ENCODE measurements at places on chromosomes 4 and X.

- no peak for DNase-seq
Measured at GRCh38 chr4:61248705-61249104, 48.6 kb downstream of the ADGRL3 start.

DNA sequence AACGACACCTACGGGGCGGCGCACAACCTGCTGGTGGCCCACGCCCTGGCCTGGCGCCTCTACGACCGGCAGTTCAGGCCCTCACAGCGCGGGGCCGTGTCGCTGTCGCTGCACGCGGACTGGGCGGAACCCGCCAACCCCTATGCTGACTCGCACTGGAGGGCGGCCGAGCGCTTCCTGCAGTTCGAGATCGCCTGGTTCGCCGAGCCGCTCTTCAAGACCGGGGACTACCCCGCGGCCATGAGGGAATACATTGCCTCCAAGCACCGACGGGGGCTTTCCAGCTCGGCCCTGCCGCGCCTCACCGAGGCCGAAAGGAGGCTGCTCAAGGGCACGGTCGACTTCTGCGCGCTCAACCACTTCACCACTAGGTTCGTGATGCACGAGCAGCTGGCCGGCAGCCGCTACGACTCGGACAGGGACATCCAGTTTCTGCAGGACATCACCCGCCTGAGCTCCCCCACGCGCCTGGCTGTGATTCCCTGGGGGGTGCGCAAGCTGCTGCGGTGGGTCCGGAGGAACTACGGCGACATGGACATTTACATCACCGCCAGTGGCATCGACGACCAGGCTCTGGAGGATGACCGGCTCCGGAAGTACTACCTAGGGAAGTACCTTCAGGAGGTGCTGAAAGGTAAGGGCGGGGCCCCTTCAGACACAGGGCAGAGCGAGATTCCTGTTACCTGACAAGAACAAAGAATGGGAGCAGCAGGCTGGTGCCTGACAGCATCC is 11.7 kb downstream of the RPL9 start:
- no peak for DNase-seq

- DNase-seq, result no peak
Measured at GRCh38 chrX:13966071-13966792, 63.5 kb downstream of the GEMIN8 start.

- DNase-seq, result no peak
Measured at GRCh38 chr4:77615153-77615552, 9.5 kb downstream of the CXCL13 start.

DNA sequence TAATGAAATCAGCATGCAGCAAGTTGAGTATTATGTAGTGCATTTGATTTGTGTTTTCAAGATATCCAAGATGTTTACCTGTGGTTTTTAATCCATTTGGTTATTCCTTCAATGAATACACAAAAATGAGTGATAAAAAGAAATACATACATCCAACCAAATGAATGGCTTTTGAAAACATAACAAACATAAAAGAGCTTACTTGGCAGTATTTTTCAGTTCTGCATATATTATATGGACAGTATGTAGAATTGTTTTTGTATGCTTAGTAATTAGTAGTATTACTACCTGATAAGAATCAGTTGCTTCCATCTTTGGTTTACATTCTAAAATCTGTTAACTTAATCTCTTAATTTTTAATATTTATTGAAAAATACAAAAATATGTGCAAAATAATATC is 908.9 kb upstream of the AGA start:
- no peak for DNase-seq

- DNase-seq, result no peak
Measured at GRCh38 chrX:7083468-7084396, 63.8 kb upstream of the STS start.

DNA sequence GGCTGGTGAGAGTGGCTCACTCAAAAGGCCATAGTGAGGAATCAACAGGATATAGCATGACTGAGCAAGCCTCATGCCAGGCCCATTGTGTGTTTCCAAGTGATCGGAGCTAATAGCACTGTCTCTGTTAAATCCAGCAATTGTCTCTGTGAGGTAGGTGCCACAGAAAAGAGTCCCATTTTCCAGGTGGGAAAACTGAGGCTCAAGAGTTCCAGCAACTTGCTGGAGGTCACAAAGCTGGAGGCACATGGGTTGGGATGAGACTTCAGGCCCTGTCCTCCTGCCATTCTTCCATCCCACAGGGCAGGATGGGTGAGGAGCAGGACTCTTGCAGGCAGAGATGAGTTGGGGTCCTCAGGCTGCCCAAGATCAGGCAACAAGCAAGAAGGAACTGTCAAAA is 1.1 kb upstream of the CYTL1 start:
- no peak for DNase-seq

DNA sequence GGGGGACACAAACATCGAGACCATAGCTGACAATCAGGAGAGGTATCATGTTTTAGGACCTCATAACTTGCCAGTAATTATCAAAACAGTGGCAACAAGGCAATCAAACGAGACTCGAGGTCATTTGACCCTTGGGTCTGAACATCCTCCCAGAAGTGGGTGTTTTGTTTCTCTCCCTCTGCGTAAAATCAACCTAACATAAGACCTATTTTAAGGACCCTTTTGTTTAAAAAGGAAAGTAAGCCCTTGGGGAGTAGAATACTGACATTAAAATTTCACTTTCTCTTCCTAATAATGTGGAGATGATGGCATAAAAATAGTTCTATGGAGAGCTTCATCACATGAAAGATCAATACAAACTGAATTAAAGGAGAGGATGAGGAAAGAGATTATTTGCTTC is 106.2 kb upstream of the PUDP start:
- DNase-seq, result no peak

DNA sequence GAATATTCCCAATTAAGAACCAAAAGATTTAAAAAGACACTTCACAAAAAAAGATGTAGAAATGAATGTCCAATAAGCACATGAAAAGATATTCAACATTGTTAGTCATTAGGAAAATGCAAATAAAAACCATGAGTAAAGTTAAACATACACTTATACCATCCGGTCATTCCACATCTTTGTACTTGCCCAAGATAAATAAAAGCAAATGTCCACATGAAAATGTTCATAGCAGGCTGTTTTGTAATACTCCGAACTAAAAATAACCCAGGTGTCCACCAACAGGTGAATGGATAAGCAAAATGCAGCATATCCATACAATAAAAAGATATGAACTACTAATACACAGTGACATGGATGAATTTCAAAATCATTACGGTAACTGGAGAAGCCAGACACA is 28.6 kb upstream of the ZCCHC4 start:
- no peak for DNase-seq

DNA sequence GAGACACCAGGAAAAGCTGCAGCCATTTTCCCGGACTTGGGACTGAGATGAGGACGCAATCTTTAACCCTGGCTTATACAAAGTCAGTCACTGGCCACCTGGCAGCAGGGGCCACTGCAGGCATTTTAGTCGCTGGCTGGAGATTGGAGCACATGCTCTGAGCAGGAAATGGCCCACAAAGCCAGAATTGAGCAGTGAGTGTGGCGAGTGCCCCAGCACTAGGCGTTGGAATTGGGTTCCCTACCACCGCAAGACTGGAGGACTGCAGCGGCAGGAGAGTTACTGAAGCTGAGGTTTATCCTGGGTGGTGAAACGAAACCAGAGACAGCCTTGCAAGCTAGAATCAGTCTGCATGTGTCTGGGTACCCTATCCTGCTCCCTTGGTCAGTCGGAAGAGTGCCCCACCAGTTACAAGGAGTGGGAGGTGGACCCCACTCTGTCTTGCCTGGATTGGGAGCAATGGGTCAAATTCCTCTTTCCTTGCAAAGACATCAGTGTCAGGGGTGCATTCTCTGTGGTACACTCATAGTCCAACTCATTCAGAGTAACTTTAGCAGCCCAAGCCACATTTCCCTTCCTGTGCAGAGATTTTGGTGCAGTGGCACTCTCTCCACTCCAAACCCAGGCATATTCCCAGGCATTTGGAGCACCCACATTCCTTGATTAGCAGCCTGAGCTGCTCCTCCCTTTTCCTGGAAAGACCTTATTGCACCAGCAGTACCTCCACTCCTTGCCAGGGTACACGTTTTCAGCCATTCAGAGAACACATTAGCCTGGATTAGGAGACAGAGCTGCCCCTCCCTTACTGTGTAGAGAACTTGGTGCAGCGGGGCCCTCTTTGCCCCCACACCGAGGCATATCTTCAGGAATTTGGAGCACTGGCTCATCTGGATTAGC is 36.7 kb upstream of the PLK4 start:
- DNase-seq, result no peak
